ENCODE measurements at places on chromosomes 5 and 9. TPM values are rescaled to one million over a fixed set of nuclear protein-coding genes. Genes with fewer than 3 reads are reported as not detected.

DNA sequence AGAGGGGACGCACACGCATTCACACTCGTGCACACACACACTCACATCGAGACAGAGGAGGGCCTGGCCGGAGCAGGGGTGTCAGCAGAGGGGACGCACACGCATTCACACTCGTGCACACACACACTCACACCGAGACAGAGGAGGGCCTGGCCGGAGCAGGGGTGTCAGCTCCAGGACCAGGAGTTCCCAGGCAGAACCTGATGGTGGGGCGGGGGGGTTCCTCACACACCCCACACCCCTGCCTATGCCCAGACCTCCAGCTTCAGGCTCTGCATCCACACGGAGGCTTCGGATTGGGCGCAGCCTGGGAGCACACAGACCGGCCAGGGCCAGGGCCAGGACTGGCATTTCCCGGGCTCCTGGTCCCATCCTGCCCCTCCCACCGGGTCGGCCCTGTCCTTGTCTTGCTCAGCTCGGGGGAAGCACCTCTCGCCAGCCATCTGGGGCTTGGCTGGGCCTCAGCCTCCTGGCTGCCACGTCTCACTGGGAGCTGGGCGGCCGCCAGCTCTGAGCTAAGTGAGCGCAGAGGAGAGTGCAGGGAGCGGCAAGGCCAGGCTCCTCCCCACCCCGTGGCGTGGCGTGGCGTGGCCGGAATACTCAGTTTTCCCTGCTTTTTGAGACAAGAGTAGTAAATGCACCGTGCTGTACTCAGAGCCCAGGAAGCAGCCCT lies 31.3 kb downstream of the ADAMTS2 start:
- no peak for DNase-seq

GRCh38 chr9:12162181-12162815 lies 530.9 kb upstream of the TYRP1 start:
- DNase-seq = no peak

DNA sequence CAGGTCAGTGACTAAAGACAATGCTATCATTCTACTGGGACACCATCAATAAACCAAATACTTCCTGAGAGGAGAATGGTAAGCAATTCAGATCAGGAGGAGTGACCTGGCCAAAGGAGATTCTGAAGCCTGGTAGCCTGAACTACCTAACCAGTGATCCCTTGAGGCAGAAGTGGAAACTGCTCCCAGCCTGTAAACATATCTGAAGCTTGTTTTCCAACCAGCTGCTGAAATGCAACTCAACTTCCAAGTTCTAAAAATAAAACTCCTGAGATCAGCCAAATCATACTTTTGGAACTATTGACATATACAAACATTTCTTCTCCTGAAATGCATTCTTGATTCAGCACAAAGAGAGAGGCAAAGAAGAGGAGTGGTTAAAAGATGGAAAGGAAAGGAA lies 204.1 kb downstream of the EBF1 start:
- no peak for DNase-seq

DNA sequence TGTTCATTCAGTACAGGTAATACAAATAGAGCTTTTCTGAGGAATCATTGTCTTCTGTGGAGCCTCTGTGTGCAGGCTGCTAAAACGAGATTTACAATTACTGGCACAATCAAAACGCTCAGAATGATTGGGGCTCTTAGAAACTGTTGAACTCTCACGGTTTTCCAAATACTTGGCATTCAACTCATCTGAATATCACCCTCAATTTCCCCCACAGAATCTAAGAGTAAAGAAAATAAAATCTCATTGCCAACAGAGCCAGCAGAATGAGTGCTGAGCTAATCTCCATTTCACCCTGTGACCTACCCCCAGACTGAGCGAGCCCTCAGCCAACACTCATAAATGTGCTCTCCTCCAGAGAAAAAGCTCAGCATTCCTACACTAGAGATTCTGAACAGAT lies 35.3 kb upstream of the TMED7 start:
- DNase-seq = no peak

DNA sequence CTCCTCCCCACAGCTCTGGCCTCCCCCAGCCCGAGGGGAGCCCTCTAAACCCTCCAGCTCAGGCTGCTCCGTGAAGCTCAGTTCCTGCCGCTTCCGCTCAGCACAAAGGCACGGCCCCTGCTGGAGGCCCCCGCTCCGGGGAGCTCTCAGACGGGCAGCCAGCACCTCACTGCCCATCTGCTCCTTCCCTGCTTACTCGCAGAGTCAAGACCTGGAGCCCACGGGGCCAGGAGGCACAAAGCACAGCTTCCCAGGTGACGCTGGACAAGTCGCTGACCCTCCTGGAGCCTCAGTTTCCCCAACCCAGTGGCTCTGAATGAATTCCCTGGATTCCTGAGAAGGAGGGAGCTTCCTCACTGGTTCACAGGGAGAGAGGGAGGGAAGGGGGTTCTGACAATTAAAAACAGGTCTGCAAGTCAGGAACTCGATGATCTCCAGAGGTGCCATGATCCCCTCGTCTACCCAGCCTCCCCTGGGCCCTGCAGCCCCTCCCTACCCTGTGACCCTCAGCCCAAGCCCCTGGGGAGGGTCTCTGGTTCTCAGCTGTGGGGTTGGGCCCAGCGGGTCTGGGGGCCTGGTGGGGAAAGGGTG lies 36.2 kb downstream of the VAV2 start:
- peak; percentile 23 for DNase-seq

The CDC20B gene
- total RNA-seq = not detected

The SEMA4D gene
- 6.9 TPM for total RNA-seq

GRCh38 chr5:174799121-174799520 lies 74.7 kb downstream of the MSX2 start:
- DNase-seq = no peak

The FST gene
- total RNA-seq = 0.15 TPM

GRCh38 chr9:134923466-134923865 lies 5.8 kb upstream of the FCN1 start:
- no peak for DNase-seq

DNA sequence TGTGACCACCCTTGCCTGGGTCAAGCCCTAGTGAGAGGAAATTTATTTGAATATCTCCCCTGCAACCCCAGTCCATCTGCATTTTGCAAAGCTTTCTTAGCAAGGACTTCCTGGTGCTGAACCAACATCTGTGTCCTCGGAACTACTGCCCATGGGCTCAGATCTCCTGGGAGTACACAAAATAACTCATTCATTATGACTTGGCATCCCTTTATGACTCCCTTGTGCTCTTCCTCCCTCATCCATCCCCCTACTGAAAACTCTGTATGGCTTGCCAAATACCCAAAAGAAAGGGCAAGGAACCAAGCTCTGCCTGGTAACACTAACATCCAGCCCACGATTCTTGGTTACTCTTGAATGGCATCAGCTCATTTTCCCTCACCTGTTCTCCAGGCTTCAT lies 368.5 kb downstream of the NTRK2 start:
- DNase-seq = no peak

The IQGAP2 gene
- total RNA-seq = under 0.01 TPM

- no peak for DNase-seq
These were observed 13.2 kb upstream of the PPP1R2B start for GRCh38 chr5:156836846-156837245.

DNA sequence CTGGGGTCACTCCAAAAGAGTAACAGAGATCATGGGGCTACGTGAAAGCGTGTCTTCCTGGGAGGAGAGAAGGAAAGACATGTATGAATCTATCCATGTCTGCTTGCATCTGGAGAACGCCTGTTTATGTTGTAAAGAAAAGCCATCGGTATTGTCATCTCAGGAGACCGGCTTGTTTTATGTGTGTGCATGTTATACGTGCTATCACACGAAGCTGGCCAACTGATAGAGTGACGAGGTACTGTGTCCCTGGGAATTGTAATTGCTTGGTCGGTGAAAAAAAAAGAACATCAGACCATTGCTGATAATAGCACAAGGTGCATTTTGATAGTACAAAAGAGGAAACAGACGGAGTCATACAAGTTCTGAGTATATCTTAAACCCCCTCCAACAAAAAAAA lies 370 bp upstream of the CDH6 start:
- DNase-seq = peak; percentile 28

- DNase-seq = no peak
These were observed 59.1 kb downstream of the GOLM1 start for GRCh38 chr9:86039991-86040860.

- no peak for DNase-seq
These were observed 2276.3 kb downstream of the MAT2B start for GRCh38 chr5:165781738-165782137.

- DNase-seq = no peak
These were observed 10.0 kb downstream of the CEMIP2 start for GRCh38 chr9:71758277-71758676.

GRCh38 chr9:127846443-127847177 lies 7.8 kb downstream of the ENG start:
- DNase-seq = no peak

The CRB2 gene
- 0.17 TPM for total RNA-seq

- DNase-seq = no peak
These were observed 216.1 kb downstream of the NFIB start for GRCh38 chr9:14097666-14098415.

The WNT8A gene
- not detected for total RNA-seq

GRCh38 chr9:18159254-18159653 lies 314.7 kb upstream of the ADAMTSL1 start:
- no peak for DNase-seq

DNA sequence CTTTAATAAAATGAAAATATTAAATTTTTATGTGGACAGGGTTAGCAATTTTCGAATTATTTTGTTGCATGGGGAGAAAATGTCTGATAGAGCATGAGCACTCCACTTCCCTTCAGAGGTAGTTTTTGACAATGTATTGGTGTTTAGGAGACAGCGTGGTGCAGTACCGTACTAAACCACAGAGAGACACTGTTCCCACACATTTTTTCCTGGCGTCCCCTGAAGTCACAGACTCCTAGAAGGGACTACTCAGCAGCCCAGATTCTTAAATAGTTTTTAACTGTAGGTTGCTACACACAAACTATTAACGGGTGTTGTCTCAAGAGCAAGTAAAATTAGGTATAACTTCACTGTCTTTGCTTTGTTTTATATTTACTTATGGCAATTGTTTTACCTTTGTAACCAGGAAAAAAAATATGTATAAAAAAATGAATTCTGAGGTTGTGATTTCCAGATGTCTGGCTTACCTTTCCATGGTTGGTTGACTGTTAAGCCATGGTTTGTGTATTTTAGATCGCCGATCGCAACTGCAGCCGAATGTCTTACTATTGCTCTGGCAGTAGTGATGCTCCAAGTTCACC lies 171.2 kb downstream of the DOCK8 start:
- DNase-seq = peak; percentile 65

The NEK6 gene
- total RNA-seq = 124 TPM

GRCh38 chr5:153546566-153546965 lies 56.1 kb downstream of the GRIA1 start:
- peak; percentile 95 for DNase-seq

The ODF2 gene
- 21.7 TPM for total RNA-seq

- DNase-seq = no peak
These were observed 1857.8 kb upstream of the WWC1 start for GRCh38 chr5:166433679-166434078.

The KIF20A gene
- total RNA-seq = 17.9 TPM

GRCh38 chr5:5242056-5242455 lies 101.9 kb downstream of the ADAMTS16 start:
- no peak for DNase-seq

The PTGDS gene
- not detected for total RNA-seq

The MYOZ3 gene
- total RNA-seq = 0.87 TPM

The GFI1B gene
- not detected for total RNA-seq

DNA sequence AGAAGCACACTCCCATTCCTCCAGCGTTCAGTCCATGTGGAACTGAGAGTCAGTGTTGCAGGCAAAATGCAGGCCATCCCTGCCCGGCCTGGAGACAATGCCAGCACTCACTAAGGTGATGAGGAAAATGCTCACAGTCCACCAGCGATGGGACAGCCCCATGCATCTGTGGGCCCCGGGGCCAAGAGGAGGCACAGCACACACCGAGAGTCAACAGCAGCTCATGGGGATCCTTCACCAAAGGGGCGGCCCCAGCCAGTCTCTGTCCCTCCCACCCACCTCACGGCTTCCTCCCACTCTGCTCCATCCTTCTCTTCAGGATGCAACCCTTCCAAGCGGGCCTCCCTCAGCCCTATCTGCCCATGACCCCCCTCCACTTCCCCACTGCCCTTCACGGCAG lies 6.2 kb downstream of the SEMA4D start:
- DNase-seq = no peak

The FAM53C gene
- total RNA-seq = 26.2 TPM

The HK3 gene
- 0.17 TPM for total RNA-seq

The SLC2A6 gene
- total RNA-seq = 60.1 TPM

The C1QTNF3 gene
- 3.1 TPM for total RNA-seq

The GRXCR2 gene
- not detected for total RNA-seq

- no peak for DNase-seq
These were observed 4.2 kb upstream of the PFN3 start for GRCh38 chr5:177404641-177405179.

The PCDHGA10 gene
- total RNA-seq = 5.1 TPM

The CENPP gene
- total RNA-seq = 1.2 TPM

The CNTNAP3 gene
- 2.2 TPM for total RNA-seq

DNA sequence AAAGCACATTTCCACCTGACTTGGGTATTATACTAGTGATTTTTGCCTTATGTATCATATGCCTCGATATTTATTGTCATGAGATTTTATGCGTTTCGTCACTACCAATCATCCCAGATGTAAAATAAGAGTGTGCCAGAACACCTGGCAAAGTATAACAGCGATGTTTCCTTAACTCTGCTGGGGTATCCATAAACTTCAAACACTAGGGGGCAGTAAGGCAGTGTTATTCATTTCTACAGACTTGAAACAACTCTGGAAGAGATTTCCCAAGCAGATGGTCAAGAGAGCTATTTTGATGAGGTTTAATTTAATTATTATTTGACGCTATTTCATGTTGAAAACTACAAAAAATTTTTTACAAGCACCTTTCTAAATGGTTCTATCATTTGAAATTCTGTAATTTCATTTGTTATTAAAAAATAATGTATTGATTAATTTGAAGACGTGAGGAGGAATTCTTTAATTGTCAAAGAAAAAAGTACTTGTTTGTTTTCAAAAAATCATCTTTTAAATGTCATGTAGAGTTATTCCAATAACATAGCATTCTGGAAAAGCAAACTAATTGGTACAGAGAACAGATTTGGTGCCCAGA lies 388.5 kb upstream of the CTNND2 start:
- peak; percentile 1 for DNase-seq

The BARHL1 gene
- not detected for total RNA-seq

The PDE8B gene
- total RNA-seq = 0.05 TPM

DNA sequence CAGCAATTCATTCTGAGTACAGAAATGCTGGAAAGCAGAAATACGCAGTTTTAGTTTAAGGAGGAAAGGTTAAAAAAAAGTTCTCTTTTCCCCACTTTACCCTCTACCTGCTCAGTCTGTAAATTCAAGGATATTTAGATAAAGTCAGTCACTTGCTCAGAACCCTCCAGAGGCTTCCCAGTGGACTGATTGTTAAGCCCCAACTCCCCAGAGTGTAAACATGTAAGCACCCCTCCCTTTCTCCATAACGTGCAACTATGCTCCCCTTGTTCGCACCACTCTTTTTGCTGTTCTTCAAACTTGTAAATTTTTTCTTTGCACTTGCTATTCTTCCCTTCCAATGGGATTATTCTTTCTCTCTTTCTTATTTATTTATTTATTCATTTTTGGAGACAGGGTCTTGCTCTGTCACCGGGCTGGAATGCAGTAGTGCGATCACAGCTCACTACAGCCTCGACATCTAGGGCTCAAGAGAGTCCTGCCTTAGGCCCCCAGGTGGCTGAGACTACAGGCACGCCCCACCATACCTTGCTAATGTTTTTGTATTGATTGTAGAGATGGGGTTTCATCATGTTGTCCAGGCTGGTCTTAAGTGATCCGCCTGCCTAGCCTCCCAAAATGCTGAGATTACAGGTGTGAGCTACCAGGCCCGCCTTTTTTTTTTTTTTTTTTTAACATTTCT lies 32.5 kb upstream of the ERBIN start:
- DNase-seq = no peak
